ENCODE measurements at places on chromosomes 1 and 21. TPM values are rescaled to one million over a fixed set of nuclear protein-coding genes. Genes with fewer than 3 reads are reported as not detected.

The TMOD4 gene
- 1.6 TPM for total RNA-seq

The GBP2 gene
- not detected for total RNA-seq

The RHBDL2 gene
- total RNA-seq, result not detected

The NOS1AP gene
- total RNA-seq, result 8.1 TPM

The TARBP1 gene
- 20.2 TPM for total RNA-seq

The KCNA3 gene
- total RNA-seq, result 0.68 TPM

- H3K4me3 ChIP-seq, result no peak overlapping the region
- no peaks in the 10 kb centered on the region for H3K4me1 ChIP-seq
- no peaks in the 10 kb centered on the region for H3K27me3 ChIP-seq
- no peak overlapping the region for H3K27ac ChIP-seq
- DNase-seq, result no peak
- H3K36me3 ChIP-seq, result no peaks in the 10 kb centered on the region
Observed at GRCh38 chr1:219566951-219567947, 45.7 kb downstream of the ZC3H11B start.

DNA sequence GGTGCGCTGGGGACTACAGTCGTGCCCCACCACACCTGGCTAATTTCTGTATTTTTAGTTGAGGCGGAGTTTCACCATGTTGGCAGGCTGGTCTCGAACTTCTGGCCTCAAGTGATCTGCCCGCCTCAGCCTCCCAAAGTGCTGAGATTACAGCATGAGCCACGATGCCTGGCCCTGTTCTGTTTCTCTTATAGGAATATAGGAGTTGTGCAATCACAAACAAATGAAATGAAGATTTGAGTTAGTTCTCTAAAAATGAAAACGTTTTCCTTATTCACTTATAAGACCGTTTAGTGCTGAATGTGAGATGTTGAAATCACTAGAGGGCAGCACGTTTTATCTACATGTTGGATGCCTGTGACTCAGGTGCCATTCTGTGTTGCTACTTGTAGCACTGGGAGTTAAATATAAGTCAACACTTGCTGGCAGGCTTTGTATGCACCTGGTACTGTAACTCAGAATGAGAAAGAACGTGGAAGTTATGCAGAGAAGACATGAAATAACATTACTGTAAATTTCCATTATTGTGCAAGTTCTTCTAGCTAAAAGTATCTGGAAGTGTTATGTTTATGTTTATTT is 45.8 kb downstream of the MIGA1 start:
- no peak overlapping the region for H3K27ac ChIP-seq
- no peak overlapping the region for H3K4me3 ChIP-seq
- DNase-seq, result no peak
- H3K4me1 ChIP-seq, result no peaks in the 10 kb centered on the region
- H3K27me3 ChIP-seq, result no peaks in the 10 kb centered on the region

GRCh38 chr1:160407839-160408801 is 7.8 kb downstream of the VANGL2 start:
- DNase-seq, result peak; percentile 46
- H3K4me1 ChIP-seq, result peaks cover 24% of the 10 kb centered on the region
- no peak overlapping the region for H3K27ac ChIP-seq
- no peaks in the 10 kb centered on the region for H3K27me3 ChIP-seq
- H3K36me3 ChIP-seq, result peaks cover 7% of the 10 kb centered on the region
- no peak overlapping the region for H3K4me3 ChIP-seq

DNA sequence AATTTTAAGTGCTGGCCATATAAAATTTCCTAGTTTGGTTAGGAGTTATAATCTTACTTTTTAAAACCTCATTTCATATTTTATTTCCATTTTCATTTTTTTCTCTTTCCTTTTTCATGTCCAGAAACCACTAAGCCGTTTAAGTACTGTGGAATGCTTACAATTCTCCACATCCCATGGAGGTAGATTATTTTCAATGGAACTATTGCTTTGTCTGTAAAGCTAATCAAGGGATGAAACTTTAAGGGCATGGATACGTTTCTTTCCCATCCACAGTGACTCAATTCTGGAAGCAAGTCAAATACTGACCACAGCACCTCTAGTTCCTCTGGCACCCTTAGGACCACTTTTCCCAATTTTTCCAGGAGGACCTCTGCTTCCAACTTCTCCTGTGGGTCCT is 139.1 kb upstream of the ZNHIT6 start:
- no peak for DNase-seq
- H3K36me3 ChIP-seq, result no peaks in the 10 kb centered on the region
- H3K27ac ChIP-seq, result no peak overlapping the region
- no peaks in the 10 kb centered on the region for H3K4me1 ChIP-seq
- H3K27me3 ChIP-seq, result no peaks in the 10 kb centered on the region

DNA sequence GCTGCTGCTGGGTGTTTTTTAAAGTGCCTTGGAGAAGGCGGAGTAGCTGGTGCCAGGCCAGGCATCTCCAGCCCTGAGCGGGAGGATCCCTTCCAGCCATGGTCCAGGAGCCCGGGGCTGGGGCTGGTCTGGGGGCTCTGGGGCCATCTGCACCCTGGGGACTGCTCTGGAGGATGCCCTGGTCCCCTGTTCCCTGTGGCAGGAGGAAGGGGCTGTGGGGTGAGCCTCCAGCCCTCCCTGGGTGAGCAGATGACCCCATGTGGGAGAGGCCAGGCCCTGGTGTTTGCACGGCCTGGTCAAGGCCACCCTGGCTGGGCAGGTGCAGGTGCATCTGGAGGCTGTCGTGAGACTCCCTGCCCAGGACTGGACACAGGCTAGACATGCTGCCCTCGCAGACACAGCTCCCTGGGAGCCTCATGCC is 56.7 kb downstream of the SLX9 start:
- H3K27me3 ChIP-seq, result no peaks in the 10 kb centered on the region
- no peaks in the 10 kb centered on the region for H3K4me1 ChIP-seq
- no peak for DNase-seq
- H3K4me3 ChIP-seq, result no peak overlapping the region
- no peaks in the 10 kb centered on the region for H3K36me3 ChIP-seq

DNA sequence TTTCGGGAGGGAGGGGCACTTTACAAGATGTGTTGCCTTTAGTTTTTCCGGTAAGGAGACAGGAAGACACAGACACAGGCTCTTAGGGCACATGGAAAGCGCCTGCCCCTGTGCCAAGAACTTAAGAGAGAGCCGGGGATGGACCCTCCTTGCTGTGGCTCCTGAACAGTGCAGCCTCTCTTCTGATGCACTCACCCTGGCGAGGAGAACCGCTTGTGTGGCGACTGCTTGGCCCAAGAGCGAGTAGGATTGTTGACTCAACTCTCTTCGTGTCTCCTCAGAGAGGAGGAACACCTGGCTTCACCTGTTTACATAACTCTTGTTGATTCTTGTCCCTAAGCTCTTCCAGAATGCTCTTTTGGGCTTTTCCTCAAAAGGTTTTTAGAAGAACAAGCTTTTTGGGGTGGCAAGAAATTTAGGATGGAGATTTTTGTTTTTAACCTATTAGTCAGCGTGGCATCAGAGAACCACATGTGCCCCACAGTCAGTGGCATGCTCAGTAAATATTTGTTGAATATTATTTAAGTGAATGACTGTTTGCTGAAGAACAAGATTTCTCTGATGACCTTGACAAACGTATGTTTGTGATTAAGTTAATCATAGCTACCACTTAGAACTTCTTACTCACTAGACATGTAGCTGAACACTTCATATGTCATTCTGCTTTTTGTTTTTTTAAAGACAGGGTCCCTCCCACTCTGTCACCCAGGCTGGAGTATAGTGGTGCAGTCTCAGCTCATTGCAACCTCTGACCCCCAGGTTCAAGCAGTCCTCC is 60.6 kb downstream of the NFIA start:
- no peaks in the 10 kb centered on the region for H3K27me3 ChIP-seq
- H3K27ac ChIP-seq, result no peak overlapping the region
- H3K36me3 ChIP-seq, result no peaks in the 10 kb centered on the region
- H3K4me3 ChIP-seq, result no peak overlapping the region
- H3K4me1 ChIP-seq, result peaks cover 3% of the 10 kb centered on the region

DNA sequence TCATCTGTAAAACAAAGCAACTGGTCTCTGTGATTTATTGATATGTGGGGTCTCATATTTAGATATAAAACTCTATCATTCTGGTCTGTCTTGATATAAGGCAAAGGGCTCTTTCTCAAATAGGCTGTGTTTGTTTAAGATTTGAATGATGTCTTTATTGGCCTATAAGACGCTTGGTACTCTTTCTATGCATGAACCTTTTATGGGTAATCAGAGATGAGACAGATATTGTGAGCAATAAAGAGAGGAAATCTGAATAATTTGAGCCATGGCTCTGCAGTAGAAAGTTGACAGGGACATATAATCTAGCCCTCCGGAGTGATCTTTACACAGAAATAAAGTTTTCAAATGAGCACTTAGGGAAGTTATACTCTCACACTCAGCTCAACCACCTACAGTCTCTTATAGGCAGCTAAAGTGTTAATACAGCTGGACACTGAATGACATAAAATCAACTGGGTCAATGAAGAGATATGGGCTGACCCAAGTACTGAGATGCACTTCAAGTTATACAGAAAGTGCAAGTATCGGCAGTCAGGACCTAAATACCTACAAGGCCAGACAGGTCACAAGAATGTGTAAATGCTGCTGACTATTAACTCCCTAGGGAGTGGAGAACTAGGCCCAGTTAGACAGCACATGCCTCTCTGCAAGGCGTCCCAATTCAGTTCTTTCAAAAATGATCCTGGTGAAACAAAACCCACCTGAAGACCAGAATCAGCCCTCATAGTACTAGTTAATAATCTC is 111.0 kb downstream of the PTPN14 start:
- no peak overlapping the region for H3K4me3 ChIP-seq
- H3K27me3 ChIP-seq, result no peaks in the 10 kb centered on the region
- H3K36me3 ChIP-seq, result peaks cover 4% of the 10 kb centered on the region
- peaks cover 15% of the 10 kb centered on the region for H3K4me1 ChIP-seq
- peak; percentile 40 for DNase-seq
- peak overlapping the region; percentile 96 for H3K27ac ChIP-seq

- no peaks in the 10 kb centered on the region for H3K36me3 ChIP-seq
- no peaks in the 10 kb centered on the region for H3K27me3 ChIP-seq
- no peak for DNase-seq
- H3K4me3 ChIP-seq, result no peak overlapping the region
- H3K4me1 ChIP-seq, result no peaks in the 10 kb centered on the region
- H3K27ac ChIP-seq, result no peak overlapping the region
Observed at GRCh38 chr1:4587721-4588120, 66.7 kb upstream of the AJAP1 start.

DNA sequence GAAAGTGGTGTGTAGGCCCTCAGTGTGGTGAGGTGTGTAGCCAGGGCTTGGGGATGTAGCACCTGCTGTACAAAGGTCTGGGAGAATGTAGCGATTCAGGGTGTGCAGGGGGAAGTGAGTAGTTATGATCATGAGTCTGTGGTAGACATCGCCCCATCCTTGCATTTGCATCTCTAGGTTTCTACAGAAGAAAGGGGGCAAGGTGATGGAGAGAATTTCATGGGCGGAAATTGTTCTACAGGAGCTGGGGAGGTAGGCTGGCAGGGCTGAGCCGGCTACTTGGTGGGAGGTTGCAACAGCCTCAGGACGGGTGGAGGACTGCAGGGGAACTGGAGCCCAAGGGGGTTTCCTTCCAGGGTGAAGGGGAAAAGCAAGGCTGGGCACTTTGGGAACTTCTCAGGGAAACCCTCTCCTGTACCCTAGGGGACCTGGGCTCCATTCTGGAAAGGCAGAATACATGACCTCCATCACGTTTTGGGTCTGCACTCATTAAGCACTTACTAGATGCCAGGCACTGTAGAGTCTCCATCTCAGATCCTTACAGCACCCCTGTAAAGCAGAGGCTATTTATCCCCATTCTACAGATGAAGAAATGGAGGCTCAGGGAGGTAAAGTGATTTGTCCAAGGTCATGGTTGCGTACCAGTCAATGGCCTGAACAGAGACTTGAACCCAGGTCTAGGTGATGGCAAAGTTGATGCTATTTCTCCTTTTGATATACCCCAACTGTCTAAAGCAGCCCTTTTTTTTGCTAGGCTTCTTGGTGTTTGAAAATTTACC is 14.5 kb upstream of the TNFRSF1B start:
- DNase-seq, result no peak
- H3K36me3 ChIP-seq, result no peaks in the 10 kb centered on the region
- H3K4me3 ChIP-seq, result no peak overlapping the region
- no peaks in the 10 kb centered on the region for H3K4me1 ChIP-seq
- no peaks in the 10 kb centered on the region for H3K27me3 ChIP-seq
- H3K27ac ChIP-seq, result no peak overlapping the region

GRCh38 chr1:51439053-51439452 is 80.0 kb downstream of the EPS15 start:
- DNase-seq, result no peak
- no peak overlapping the region for H3K4me3 ChIP-seq
- H3K36me3 ChIP-seq, result no peaks in the 10 kb centered on the region
- H3K4me1 ChIP-seq, result no peaks in the 10 kb centered on the region

DNA sequence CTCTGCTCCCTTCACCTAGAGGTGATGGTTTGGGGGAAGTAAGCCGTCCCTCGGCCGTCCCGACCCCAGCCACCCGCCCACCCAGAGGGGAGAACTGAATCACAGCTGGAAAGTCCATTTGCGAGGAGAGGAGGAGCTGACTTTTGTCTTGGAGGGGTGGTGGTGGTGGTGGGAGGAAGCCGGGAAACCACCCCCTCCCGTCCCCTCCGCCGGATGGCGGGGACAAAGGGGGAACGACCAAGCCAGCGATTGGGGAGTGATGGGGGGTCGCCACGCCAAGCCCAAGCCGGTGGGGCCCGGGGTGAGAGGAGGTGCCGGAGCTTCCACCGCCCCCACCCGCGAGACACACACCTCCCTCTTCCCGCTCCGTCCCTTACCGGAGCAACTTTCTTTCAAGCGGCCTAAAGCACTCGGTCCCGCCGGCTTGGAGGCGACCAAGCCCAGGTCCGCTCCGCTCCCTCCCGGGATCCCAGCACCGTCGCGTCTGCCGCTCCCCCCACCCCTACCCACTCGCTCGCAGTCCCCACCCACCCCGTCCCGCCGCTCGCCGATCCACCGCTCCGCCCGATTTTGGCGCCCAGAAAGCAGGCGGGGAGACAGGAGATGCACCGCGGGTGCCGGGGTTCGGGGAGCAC is 540 bp downstream of the ARHGEF2 start:
- DNase-seq, result peak; percentile 45
- no peaks in the 10 kb centered on the region for H3K27me3 ChIP-seq
- H3K27ac ChIP-seq, result no peak overlapping the region
- peaks cover 2% of the 10 kb centered on the region for H3K36me3 ChIP-seq

DNA sequence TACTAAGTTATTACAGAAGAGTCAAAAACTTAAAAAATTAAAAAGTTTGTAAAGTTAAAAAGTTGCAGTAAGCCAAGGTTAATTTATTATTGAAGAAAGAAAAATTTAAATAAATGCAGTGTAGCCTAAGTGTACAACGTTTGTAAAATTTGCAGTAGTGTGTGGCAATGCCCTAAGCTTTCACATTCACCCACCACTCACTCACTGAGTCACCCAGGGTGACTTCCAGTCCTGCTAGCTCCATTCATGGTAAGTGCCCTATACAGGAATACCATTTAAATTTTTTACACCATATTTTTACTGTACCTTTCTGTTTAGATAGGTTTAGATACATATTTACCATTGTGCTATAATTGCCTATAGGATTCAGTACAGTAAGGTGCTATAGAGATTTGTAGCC is 88.6 kb downstream of the CTH start:
- H3K27me3 ChIP-seq, result no peaks in the 10 kb centered on the region
- no peak overlapping the region for H3K27ac ChIP-seq
- no peaks in the 10 kb centered on the region for H3K4me1 ChIP-seq
- no peaks in the 10 kb centered on the region for H3K36me3 ChIP-seq
- no peak for DNase-seq

GRCh38 chr1:77649127-77649526 is 33.3 kb downstream of the ZZZ3 start:
- no peak overlapping the region for H3K4me3 ChIP-seq
- peaks cover 59% of the 10 kb centered on the region for H3K36me3 ChIP-seq
- H3K4me1 ChIP-seq, result no peaks in the 10 kb centered on the region
- no peak for DNase-seq
- no peaks in the 10 kb centered on the region for H3K27me3 ChIP-seq

GRCh38 chr1:109247401-109248365 is 1.7 kb upstream of the CELSR2 start:
- peaks cover 4% of the 10 kb centered on the region for H3K27me3 ChIP-seq
- no peak for DNase-seq
- H3K27ac ChIP-seq, result no peak overlapping the region
- H3K36me3 ChIP-seq, result peaks cover 25% of the 10 kb centered on the region
- H3K4me1 ChIP-seq, result no peaks in the 10 kb centered on the region
